D341Med (cell line): ENCODE measurements at places on chromosomes 12 and 14.

DNA sequence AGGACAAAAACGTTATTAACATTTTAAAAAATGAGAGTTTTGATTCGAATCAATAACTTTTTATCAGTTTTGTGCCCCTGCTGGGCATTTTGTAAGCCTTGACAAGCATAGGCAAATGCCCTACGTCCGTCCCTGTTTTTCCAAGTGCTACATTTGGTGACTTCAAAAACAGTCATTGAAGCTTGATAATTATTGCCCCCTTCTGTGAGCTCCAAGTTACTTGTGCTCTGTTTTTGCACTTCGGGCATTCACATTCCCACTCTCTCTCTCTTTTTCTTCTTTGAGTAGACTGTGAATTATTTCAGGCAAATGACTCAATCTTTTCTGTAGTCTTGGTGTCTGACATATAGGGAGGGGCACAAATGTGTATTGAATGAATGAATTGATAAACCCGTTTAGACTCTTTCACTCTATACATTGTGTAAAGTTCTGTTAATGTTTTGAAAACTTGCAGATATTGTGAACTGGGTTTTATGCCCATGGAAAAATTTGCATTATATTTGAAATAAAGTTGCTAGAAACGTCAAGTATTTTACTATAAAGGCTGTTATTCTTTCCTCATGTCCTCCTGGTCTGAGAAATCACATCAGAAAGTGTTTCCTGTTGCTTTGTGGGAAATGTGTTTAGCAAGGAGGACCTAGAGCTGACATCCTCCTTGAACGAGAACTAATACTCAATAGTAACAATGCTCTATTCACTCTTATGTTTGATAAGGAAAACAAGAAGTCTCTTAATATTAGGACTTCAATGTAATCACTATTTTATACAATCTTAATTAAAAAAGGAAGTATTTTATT is 1.4 kb downstream of the APAF1 start:
- no peak for DNase-seq

- no peak for DNase-seq
Measured at GRCh38 chr14:33103489-33103888, 164.8 kb downstream of the NPAS3 start.

- DNase-seq, result no peak
Measured at GRCh38 chr14:69408331-69408960, 10.0 kb downstream of the SLC39A9 start.

- DNase-seq, result no peak
Measured at GRCh38 chr12:81987371-81987770, 228.2 kb upstream of the PPFIA2 start.

- DNase-seq, result no peak
Measured at GRCh38 chr12:132484183-132484890, 5.6 kb upstream of the FBRSL1 start.

DNA sequence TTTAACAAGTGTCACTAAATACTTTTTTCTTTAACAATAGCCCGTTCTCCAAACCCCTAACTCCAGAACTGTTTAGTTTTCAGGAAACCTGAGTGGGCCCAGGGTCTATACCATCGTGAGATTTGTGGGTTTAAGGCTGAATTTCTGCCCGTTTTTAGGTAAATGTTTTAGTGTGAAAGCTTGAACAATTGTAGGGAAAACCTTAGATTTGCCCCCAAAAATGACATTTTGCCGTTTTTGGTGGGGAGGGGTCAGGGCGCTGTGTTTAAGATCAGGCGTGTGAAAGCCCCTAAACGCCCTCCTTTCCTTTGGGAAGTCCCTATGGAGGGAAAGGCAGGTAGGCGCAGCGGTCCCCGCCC is 320 bp upstream of the PRPF39 start:
- no peak for DNase-seq

DNA sequence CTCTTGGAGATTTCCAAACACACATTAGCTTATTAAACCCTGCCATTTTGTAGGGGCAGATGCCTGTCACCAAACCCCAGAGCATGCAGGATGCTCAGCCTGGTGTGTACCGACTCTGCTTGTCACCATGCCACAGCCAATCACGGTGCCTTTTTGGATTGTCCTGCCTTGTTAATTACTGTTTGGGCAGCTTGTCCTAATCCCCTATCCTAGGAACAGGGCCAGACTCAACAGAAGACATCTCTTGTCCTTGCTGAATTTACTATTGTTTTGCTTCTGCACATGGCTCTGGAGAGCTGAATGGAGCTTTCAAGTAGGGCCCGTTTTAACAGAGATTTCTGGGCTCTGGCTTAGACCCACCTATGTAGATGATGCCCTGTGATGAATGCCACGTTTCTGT is 388.5 kb downstream of the AACS start:
- DNase-seq, result peak; percentile 46

GRCh38 chr12:130331146-130331545 is 6.5 kb upstream of the PIWIL1 start:
- DNase-seq, result no peak

DNA sequence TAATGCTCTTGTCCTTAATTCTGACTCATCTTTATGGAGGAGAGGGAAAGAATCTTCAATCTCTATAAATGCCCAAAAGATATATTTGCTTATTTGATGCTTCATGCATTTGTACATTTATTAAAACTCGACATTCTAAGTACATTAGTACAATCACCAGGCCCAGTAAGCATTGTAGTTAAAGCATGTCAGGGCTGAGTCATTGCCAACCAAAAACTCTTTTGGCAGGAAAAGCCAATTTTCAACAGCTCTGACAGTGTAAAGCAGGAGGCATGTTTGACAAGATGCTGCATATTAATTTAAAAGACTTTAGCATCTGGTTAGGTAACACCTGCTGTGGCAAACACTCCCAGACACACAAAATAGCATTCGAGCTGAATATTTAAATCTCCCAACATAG is 290.9 kb downstream of the PPFIA2 start:
- DNase-seq, result no peak

- no peak for DNase-seq
Measured at GRCh38 chr14:46480817-46481216, 170.8 kb downstream of the RPL10L start.

DNA sequence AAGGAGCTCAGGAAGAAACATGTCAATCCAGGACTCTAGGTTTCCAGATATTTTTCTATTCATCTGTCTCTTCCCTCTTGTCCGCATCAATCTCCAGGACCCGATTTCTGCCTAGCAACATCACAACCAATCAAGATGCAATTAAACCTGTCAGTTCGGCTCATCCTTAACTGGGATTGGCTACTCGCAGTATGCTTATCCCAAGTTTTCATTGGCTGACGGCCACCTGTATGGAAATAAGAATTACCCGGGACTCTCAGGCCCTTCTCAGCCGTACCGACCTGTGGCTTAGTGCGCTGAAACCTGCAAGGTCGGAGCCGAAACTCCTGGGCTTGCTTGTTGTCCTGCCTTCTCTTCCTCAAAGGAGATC is 20.4 kb upstream of the ATP5MC2 start:
- DNase-seq, result peak; percentile 89

GRCh38 chr12:132710043-132710404 is 618 bp upstream of the PGAM5 start:
- DNase-seq, result no peak

- DNase-seq, result peak; percentile 22
Measured at GRCh38 chr14:104253223-104253822, 114.9 kb downstream of the KIF26A start.

DNA sequence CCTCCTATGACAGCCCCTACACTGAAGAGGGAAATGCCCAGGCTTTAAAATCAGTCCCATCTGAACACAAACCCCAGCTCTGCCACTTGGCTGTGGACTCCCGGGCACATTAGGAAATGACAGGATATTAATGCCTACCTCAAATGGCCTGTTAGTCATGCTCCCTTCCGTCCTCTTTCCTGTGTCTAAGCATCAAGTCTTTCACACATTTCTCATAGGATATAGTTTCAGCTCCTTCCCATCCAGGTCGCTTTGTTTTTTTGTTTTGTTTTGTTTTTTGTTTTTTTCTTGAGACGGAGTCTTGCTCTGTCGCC is 16.1 kb downstream of the PLEK2 start:
- DNase-seq, result no peak

DNA sequence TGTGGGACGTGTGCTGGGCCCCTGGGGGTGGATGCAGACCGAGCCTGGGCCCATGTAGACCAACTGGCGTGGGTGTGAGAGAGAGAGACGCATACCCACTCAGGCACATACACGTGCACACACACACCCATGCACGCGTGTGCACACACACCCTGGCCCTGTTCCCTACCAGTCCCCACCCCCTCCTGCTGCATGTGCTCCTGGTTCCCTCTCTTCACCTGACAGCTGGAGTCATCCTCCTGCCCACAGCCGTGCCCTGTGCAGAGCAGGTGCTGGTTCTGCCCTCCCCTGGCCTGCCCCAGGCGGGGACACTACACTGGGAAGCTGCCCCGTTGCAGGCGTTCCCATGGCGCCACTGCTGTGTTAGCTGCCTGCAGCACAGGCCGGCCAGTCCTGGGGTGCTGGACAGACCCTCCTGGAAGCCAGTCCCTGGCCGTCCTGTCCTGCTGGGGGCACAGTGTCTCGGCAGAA is 18.5 kb downstream of the PACS2 start:
- DNase-seq, result no peak

DNA sequence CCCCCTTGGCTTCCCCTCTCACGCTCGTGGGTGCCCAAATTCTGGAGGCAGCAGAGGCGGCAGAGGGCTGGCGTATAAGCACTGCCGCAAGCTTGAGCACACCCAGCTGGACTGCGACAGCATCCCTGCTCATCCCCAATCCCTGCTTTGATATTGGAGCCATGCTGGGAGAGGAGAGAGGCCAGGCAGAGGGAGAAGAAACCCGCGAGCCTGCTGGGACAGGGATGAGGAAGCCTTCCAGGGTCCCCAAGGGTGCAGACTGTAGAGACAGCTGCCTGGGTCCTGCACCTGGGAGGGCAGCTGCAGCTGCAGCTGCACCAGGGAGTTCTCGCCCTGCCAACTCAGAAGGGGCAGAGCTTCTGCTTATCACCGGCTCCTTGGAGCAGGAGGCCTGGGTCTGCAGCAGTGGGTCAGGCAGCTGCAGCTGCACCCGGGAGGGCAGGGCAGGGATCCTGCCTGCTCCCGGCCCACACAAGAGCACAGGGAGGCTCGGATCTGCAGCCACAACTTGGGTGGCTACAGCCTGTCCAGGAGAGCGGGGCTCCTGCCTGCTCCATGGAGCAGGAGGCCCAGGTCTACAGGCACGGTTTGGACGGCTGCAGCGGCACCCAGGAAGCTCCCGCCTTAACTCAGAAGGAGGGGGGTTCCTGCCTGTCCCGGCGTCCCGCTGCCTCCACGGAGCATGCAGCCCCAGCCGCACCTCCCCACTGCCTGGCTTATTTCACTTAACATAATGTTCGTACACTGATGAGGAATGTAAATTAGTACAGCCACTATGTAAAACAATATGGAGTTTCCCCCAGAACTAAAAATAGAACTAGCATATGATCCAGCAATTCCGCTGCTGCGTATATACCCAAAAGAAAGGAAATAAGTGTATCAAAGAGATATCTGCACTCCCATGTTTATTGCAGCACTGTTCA is 60.4 kb upstream of the SGPP1 start:
- no peak for DNase-seq

GRCh38 chr12:56723889-56724700 is 1.0 kb downstream of the NACA start:
- no peak for DNase-seq

GRCh38 chr12:16586350-16587109 is 19.4 kb downstream of the LMO3 start:
- no peak for DNase-seq

- no peak for DNase-seq
Measured at GRCh38 chr12:98351784-98352183, 163.6 kb upstream of the TMPO start.

GRCh38 chr12:49260166-49260565 is 4.7 kb upstream of the TUBA1C start:
- no peak for DNase-seq

DNA sequence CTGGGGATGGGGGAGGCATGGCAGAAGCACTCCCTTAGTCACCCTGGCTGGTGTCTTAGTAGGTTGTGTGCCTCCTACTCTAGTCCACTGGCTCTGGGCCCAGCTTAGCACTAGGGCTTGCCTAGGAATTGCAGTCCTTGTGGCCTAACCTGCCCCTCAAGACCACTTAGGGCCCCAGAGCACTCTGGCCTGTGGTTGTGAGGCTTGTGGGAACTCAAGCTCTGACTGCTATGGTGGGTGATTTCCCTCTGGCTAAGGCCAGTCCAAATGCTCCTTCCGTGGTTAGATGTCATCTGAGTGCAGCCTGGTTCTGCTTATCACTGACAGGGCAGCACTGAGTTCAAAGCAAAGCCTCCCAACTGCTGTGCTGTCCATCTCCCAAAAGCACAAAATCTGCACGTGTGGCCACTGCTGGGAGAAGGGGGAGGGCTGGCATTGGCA is 20.2 kb downstream of the FGD4 start:
- DNase-seq, result no peak

GRCh38 chr14:101372894-101373620 is 188.2 kb upstream of the DIO3 start:
- no peak for DNase-seq

- DNase-seq, result no peak
Measured at GRCh38 chr12:130183585-130184370, 21.5 kb downstream of the FZD10 start.

GRCh38 chr12:62787611-62788010 is 147.3 kb downstream of the PPM1H start:
- DNase-seq, result no peak

DNA sequence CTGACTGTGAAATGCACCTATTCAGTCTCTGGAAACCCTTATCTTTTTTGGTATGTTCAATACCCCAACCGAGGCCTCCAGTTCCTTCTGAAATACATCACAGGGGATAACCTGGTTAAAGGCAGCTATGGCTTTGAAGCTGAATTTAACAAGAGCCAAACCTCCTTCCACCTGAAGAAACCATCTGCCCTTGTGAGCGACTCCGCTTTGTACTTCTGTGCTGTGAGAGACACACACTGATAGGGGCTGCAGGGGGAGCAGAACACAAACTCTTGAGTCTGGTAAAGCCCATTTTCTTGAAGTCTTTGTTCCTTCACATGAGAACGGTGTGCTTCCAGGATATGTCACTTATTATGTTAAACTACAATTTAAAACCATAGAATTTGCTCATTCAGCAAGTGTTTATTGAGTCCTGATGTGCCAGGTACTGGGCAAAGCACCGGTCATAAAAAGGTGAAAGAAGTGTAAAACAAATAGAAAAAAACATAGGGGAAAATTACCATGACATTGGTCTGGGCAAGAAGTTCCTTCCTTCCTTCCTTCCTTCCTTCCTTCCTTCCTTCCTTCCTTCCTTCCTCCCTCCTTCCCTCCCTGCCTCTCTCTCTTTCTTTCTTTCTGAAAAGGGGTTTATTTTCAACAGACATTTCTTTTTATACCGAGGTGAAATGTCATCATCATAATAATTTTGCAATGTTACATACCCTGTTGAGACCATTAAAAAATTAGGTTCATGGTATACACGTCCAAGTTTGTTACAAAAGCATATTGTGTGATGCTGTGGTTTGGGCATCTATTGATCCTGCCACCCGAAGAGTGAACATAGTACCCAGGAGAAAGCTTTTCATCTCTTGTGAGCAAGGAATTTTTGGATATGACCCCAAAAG is 50.7 kb upstream of the OR4E1 start:
- DNase-seq, result no peak
